Activated CD8-positive, alpha-beta memory T cell treated with anti-CD3 and anti-CD28 coated beads for 1 hour (primary cell): ENCODE measurements at places on chromosomes 1 and 21.

GRCh38 chr1:207959141-207959825 lies 48.4 kb upstream of the CD34 start:
- no peak for DNase-seq

DNA sequence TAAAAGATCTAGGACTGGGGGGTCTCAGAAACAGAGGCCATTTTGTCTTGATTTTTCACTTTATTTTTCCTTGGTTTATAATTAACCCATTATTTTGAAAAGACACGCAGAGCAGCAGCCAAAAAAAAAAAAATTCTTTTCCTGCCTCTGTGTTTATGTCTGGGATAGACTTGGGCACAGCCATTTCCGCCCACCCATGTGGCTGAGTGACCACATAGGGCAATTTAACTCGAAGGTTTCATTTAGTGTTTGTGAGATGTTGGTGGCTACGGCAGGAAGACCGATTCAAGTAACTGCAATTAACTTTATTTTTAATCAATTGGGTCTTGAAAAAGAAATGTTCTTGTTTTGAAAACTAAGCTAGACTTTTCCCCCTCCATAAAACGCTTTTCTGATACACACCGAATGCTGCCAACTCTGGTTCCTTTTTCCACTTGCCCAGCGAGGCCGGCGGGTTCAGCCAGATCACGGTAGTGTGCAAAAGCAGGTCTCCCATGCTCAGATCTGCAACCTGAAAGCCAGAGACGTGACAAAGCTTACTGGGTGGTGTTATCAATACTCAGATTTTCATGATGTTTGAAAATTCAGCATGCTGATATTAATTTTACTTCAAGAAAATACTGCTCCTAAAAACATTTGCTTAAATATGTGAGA lies 97.4 kb upstream of the KRTAP19-8 start:
- DNase-seq, result no peak

DNA sequence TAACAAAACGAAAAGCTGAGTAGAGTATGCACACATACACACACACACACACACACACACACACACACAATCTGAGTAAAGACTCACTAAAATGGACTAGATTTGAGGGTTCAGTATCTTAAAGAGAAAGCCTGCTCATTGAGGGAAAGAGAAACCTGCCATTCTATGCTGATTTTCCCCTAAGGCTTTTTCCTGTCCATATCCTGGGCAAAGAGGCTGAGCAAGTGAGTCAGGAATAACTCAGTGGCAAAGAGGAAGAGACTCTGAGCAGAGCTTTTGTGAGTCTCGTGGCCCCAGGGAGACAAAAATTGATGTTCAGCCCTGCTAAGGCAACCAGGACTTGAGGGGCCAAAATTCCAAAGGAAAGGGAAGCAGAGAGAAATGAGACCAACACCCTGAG lies 37.3 kb upstream of the RUNX1 start:
- DNase-seq, result no peak

GRCh38 chr21:31931644-31932469 lies 59.0 kb downstream of the HUNK start:
- DNase-seq, result no peak

DNA sequence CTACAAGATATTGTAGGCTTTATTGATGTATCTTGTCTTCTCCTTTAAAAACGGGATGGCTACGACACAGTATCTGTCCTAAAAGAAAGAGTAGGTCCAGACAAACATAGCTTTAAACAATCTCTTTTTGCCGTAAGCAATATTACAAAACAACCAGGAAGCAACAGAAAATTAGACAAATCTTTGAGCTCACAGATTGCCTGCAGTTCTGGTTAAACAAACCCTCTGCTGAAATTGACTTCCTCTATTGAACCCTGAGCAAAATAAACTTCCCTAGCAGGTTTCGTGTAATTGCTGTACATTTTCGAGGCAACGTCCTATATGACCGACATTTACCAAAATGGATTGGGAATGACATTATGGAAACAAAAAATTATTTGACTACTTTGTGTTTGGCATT lies 50.6 kb downstream of the CHML start:
- DNase-seq, result no peak

- no peak for DNase-seq
Measured at GRCh38 chr1:34342334-34342733, 165.6 kb downstream of the C1orf94 start.

GRCh38 chr1:54253480-54253879 lies 53.5 kb downstream of the MRPL37 start:
- no peak for DNase-seq

DNA sequence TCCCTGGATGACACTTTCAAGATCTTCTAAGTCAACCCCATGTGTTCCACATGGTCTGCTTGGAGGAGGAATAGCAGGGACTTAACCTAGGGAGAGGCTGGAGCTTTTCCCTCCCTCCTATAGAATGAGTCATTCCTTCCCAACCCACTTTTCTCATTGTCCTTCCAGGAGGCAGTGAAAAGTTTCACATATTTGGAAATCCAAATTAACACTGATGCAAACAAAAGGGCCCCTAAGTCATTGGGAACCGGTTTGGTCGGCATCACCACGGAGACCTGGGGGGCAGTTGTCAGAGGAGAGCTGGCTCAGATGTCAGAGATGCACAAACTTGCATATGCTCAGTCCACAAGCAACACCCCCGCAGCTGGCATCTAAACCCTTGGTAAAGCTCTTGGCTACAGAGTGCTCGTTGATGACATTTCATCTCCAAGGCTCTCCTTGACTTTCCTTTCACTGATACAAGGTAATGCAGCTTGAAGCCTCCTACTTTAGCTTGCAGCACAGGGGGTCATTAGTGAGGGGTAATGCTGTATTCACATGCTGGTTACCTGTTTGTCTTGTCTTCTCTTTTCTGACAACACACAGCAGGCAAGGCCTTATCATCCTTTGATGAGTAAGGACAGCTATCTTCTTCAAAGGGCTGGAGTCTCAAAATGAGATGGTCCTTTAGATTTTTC lies 12.3 kb upstream of the LRRC8D start:
- DNase-seq, result no peak

DNA sequence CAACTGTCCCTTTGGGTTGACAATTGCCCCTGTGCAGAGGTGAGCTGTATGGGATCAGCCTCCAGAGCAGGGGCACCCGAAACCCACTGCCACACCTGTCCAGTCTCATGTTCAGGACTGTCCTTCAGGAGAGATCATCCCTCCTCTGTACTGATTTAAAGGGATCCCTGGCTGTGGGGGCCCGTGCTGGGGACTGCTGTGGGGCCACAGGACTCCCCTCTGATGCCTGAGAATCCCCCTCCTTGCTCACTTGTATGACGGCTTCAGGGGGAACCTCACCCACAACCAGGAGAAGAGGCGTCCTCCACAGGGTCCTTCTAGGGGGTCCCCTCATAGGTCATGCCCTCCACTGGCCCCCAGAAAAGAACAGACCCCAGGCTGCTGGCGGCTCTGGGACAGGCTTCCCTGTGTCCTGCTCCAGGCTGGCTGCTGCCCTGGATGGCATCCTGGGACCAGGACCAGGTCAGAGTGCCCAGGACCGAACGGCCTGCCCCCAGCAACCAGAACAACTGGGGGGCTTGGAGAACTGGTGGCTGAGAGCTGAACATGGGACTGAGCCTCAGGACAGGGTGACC lies 77.5 kb upstream of the ACTRT2 start:
- DNase-seq, result no peak

GRCh38 chr1:30919025-30919881 lies 10.7 kb upstream of the SDC3 start:
- no peak for DNase-seq

- no peak for DNase-seq
Measured at GRCh38 chr1:170221031-170221430, 75.3 kb downstream of the NTMT2 start.

GRCh38 chr1:206098242-206098919 lies 18.8 kb downstream of the AVPR1B start:
- DNase-seq, result no peak
